Sigmoid colon (tissue), 7 donors: ENCODE measurements at places on chromosomes 12 and 14. TPM values are rescaled to one million over a fixed set of nuclear protein-coding genes. Genes with fewer than 3 reads are reported as not detected.

OTOGL gene
- not detected for polyA plus RNA-seq

DNA sequence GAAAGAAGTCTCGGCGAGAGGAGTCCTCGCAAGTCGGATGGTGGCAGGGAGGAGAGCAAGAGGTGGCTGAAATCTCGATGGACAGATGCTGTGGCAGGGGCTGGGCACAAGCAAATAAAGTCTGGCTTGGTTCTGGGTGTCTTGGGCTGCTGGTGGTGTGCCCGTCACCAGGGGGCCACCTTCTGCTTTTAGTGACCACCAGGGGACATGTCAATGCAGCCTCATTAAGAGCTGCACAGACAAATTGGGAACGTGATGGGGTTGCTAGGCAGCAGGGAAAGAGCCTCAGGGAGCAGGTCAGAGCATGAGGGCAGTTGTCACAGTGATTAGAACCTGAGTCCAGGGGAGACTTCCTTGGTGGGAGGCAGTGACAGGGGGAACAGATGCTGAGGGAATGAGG lies 44.0 kb downstream of the LRRC74A start:
- no peak overlapping the region for H3K27ac ChIP-seq
- H3K27me3 ChIP-seq = peaks cover 10% of the 10 kb centered on the region
- no peak for DNase-seq

KRT74 gene
- polyA plus RNA-seq = not detected

GRCh38 chr14:31934767-31935266 lies 142.3 kb upstream of the ARHGAP5 start:
- no peaks in the 10 kb centered on the region for H3K36me3 ChIP-seq
- H3K4me3 ChIP-seq = no peak overlapping the region
- H3K27ac ChIP-seq = no peak overlapping the region
- H3K27me3 ChIP-seq = no peaks in the 10 kb centered on the region
- H3K4me1 ChIP-seq = no peaks in the 10 kb centered on the region

- no peaks in the 10 kb centered on the region for H3K27me3 ChIP-seq
- H3K27ac ChIP-seq = peak overlapping the region; percentile 91
- H3K4me1 ChIP-seq = peaks cover 90% of the 10 kb centered on the region
- no peaks in the 10 kb centered on the region for H3K36me3 ChIP-seq
Measured at GRCh38 chr14:76958020-76958979, 70.2 kb downstream of the IRF2BPL start.

- no peak for DNase-seq
- no peaks in the 10 kb centered on the region for H3K36me3 ChIP-seq
Measured at GRCh38 chr12:3775385-3776035, 22.6 kb upstream of the CRACR2A start.

DNA sequence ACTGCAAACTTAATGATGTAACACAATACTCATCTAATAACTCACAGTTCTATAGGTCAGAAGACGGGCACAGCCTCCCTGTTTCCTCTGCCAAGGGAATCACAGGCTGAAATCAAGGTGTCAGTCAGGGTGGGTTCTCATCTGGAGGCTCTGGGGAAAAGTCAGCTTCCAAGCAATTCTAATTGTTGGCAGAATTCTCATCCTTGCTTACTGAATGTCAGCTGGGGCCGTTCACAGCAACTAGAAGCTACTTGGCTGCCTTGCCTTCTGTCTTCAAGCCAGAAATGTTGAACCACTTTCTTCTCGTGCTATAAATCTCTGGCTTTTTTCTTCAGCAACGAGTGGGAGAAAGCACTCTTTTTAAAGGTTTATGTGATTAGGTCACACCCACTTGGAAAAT lies 80.1 kb upstream of the PDZRN4 start:
- no peak overlapping the region for H3K4me3 ChIP-seq
- peak; percentile 81 for DNase-seq
- H3K36me3 ChIP-seq = no peaks in the 10 kb centered on the region
- peak overlapping the region; percentile 59 for H3K27ac ChIP-seq
- peaks cover 18% of the 10 kb centered on the region for H3K4me1 ChIP-seq
- no peaks in the 10 kb centered on the region for H3K27me3 ChIP-seq

DNA sequence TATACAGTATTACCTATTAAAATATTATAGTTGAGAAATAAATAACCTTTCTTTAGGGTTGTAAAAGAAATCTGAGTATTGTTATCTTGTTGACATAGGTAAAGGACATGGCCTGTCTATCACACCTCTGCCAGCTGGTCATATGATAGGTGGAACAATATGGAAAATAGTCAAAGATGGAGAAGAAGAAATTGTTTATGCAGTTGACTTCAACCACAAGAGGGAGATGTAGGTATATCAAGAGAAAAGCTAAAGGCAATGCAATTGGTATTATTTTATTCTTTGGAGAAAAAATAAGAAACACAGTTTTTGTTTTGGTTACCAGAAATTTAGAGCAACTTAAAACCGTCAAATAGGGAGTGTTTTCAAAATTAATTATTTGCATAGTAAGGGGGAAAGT lies 13.5 kb downstream of the CPSF2 start:
- no peak for DNase-seq
- no peaks in the 10 kb centered on the region for H3K4me1 ChIP-seq
- no peak overlapping the region for H3K27ac ChIP-seq

DNA sequence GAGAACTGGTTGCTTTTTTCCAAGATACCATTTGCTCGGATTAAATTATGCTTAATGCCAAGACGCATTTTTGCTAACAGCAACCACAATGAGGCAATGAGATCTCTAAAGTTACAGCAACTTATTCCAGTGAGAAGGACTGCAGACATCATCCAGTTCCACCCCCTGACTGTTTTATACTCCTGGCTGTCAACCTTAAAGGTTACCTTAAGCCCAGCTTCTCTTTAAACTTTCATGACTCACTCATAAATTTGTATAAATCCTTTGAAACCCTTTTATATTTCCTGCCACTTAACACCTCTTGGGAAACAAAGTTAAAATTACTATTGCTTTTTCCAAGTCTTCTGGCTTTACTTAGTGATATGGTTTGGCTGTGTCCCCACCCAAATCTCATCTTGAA lies 80.2 kb downstream of the TMTC1 start:
- peaks cover 24% of the 10 kb centered on the region for H3K4me1 ChIP-seq
- no peak overlapping the region for H3K27ac ChIP-seq
- no peak overlapping the region for H3K4me3 ChIP-seq
- DNase-seq = no peak
- H3K36me3 ChIP-seq = no peaks in the 10 kb centered on the region

NDUFA12 gene
- polyA plus RNA-seq = 182 TPM

LPAR5 gene
- polyA plus RNA-seq = 4.2 TPM

GRCh38 chr12:99552022-99552421 lies 95.5 kb upstream of the GARIN6 start:
- no peak overlapping the region for H3K27ac ChIP-seq
- no peak overlapping the region for H3K4me3 ChIP-seq
- DNase-seq = no peak

DNA sequence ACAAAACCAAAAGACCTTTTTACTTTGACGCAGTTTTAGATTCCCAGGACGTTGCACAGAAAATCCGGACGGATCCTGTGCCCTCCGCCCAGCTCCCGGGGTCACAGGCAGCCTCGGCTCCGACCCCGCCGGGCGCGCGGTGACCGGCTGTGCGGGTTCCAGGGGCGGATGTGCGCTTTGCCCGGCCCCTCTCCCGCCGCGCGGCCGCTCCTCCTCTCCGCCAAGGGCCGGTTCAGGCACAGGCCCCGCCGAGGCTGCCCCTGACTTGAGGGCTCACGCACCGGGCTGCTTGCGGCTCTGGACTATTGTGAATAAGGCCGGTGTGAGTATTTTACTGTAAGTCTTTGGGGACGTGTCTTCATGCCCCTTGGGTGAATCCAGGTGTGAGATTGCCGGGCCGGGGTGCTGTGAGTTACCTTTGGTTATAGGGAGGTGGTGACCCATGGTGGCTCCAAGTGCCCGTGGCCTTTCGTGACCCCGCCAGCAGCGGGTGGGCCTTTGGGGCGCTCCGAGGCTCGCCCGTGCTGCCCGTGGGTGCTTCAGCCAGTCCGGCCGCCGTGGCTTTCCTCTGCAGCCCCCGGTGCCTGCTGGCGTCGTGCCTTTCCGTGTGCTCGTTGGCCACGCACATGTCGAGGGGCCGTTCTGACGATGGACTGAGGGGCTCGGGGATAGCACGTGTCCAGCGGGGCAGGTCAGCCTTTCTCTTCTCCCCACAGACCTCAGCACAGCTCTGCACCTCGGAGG lies 45.9 kb downstream of the NOC4L start:
- H3K36me3 ChIP-seq = no peaks in the 10 kb centered on the region
- peak overlapping the region; percentile 83 for H3K27ac ChIP-seq
- DNase-seq = no peak
- no peaks in the 10 kb centered on the region for H3K27me3 ChIP-seq
- H3K4me3 ChIP-seq = peak overlapping the region; percentile 51
- no peaks in the 10 kb centered on the region for H3K4me1 ChIP-seq

DNA sequence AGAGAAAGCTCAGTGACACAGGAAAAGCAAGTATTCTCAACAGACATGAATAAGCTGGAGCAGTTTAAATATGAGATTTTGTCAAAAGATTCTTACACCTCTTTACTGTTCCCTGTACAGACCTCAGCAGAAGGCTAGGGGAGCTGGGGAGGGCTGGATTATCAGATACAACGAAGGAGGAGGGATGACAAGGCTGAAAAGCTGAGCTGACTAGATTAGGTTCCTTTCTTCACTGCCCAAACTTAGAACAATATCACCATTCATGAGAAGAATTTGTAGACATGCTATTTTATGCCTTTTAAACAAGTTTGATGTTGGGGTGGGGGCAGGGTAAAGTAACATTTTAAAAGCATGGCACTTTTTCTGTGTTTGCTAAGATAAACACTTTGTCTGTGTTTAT lies 611.1 kb downstream of the AACS start:
- no peak for DNase-seq
- no peaks in the 10 kb centered on the region for H3K36me3 ChIP-seq
- H3K4me3 ChIP-seq = no peak overlapping the region
- no peaks in the 10 kb centered on the region for H3K4me1 ChIP-seq
- H3K27me3 ChIP-seq = no peaks in the 10 kb centered on the region

DNA sequence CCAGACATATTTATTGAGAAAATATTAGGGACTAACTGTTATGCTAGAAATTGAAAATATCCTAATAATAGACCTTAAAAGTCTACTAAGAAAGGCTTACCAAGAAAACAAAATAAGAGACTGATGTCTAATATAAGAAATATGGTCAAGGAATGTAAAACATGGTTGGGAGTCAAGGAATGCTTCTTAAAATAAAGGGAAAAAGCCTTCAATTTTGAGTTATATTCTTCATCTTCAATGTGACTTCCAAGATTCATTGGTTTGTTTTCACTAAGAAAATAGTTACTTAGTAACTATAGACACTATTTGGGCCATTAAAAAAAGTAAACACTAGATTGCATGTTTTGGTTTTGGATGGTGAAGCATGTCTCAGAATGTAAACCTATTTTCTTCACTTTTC lies 88.1 kb upstream of the ETV6 start:
- no peak for DNase-seq
- no peaks in the 10 kb centered on the region for H3K27me3 ChIP-seq
- H3K36me3 ChIP-seq = no peaks in the 10 kb centered on the region
- H3K4me3 ChIP-seq = no peak overlapping the region
- H3K27ac ChIP-seq = no peak overlapping the region
- H3K4me1 ChIP-seq = peaks cover 7% of the 10 kb centered on the region

FGF23 gene
- polyA plus RNA-seq = not detected
